ENCODE measurements at places on chromosomes 3 and 15.

GRCh38 chr3:187044206-187044605 is 95.1 kb downstream of the RPL39L start:
- no peak for DNase-seq

- DNase-seq: no peak
Measured at GRCh38 chr3:81998907-81999306, 237.5 kb upstream of the GBE1 start.

GRCh38 chr3:183779896-183780465 is 45.4 kb downstream of the MAP6D1 start:
- no peak for DNase-seq

- DNase-seq: no peak
Measured at GRCh38 chr15:29688506-29689286, 133.6 kb downstream of the TJP1 start.

GRCh38 chr15:75043509-75044257 is 20.3 kb downstream of the PPCDC start:
- peak; percentile 99 for DNase-seq

DNA sequence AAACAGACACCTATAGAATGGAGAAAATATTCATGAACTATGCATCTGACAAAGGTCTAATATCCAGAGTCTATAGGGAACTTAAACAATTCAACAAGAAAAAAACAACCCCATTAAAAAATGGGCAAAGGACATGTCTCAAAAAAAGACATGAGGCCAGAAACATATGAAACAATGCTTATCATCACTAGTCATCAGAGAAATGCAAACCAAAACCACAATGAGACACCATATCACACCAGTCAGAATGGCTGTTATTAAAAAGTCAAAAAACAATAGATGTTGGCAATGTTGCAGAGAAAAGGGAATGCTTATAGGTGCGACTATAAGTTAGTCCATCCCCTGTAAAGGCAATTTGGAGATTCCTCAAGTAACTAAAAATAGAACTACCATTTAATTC is 11.4 kb upstream of the HDGFL3 start:
- DNase-seq: no peak
